ENCODE measurements at places on chromosomes 4 and X. TPM values are rescaled to one million over a fixed set of nuclear protein-coding genes. Genes with fewer than 3 reads are reported as not detected.

- DNase-seq = no peak
These were observed 254.3 kb downstream of the PACRGL start for GRCh38 chr4:20954541-20954940.

The BEND2 gene
- not detected for total RNA-seq

DNA sequence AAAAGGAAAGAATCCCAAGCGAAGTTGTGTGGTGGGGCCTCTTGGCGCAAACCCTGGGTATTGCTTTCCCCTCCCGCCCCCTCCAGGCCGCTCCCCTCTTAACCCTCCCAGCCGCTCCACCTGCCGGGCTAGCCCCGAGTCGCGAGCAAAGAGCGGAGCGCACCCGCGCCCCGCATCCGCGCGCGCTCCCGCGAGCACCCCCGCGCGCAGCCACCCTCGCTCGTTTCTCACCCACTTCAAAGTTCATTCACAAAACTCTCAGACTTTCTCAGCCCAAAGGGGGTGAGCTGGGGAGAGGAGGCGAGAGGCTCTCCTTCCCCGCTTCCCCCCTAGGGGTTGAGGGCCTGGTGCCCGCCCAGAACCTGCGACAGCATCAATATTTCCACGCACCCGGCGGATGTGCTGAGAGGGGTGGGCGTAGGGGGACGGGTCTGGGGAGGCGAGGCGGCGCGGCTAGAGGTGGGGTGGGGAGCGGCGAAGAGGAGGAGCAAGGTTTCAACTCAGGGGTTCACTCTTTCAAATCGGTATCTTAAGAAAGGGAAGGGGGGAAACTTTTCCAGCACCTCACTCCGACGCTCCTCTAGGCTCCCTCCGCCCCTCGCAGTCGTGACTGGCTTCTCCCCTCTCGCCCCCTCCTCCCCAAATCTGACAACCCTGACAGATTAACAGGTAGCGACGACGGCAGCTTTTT is 1.8 kb downstream of the MAML3 start:
- no peak for DNase-seq

- DNase-seq = no peak
These were observed 209.6 kb downstream of the SPATA18 start for GRCh38 chr4:52260514-52261210.

- no peak for DNase-seq
These were observed 1587.9 kb upstream of the ADGRL3 start for GRCh38 chr4:59612235-59612634.

DNA sequence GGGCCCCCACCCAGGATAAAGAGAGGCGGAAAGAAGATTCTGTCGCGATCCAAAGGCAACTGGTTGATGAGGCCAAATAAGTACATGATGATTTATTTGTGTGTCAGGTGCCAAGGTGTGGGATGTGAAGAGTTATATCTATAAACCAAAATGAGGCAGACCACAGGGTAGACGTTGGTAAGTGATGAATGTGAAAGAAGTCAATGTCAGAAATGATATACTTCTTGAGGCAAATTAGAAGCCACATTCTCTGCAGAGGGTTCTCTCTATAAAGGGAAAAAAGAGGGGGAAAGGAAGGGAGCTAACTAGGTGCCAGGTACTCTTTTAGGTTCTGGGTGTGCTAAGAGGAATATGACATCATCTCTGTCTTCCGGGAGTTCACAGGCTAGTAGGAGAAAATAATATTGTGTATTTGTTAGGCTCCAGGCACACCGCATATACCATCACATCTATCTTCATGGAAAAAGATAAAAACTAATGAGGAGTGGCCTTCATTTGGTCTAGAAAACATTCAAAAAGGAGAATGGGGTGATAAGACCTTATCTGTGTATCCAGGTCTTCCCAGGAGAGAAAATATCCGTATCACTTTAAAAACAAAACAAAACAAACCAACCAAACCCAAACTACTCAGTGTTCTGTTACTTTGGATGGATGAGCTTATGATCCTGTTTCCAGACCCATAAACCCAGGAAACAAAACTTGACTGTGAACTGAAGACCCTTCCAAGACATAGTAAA is 4.8 kb upstream of the SH2D1A start:
- DNase-seq = no peak

Measured in urinary bladder (tissue), 4 donors.